GM13976 (cell line): ENCODE measurements at places on chromosomes 1 and 21.

- DNase-seq: no peak
Observed at GRCh38 chr1:238982736-238983135, 403.6 kb upstream of the CHRM3 start.

- no peak for DNase-seq
Observed at GRCh38 chr1:25718732-25719131, 81.3 kb upstream of the SELENON start.

- DNase-seq: no peak
Observed at GRCh38 chr1:171127099-171127498, 36.4 kb downstream of the FMO3 start.

GRCh38 chr1:20110679-20111078 lies 8.7 kb downstream of the PLA2G2D start:
- DNase-seq: no peak

GRCh38 chr21:15904389-15904788 lies 174.6 kb downstream of the USP25 start:
- no peak for DNase-seq
